ENCODE measurements at places on chromosomes 3 and 15.

GRCh38 chr3:194095464-194095863 lies 40.5 kb upstream of the HES1 start:
- DNase-seq: no peak

GRCh38 chr3:42216302-42216701 lies 49.7 kb downstream of the CCK start:
- DNase-seq: no peak

- no peak for DNase-seq
These were observed 177.9 kb downstream of the ANXA2 start for GRCh38 chr15:60219866-60220265.

- DNase-seq: no peak
These were observed 151.8 kb downstream of the MYRIP start for GRCh38 chr3:39961230-39961629.

DNA sequence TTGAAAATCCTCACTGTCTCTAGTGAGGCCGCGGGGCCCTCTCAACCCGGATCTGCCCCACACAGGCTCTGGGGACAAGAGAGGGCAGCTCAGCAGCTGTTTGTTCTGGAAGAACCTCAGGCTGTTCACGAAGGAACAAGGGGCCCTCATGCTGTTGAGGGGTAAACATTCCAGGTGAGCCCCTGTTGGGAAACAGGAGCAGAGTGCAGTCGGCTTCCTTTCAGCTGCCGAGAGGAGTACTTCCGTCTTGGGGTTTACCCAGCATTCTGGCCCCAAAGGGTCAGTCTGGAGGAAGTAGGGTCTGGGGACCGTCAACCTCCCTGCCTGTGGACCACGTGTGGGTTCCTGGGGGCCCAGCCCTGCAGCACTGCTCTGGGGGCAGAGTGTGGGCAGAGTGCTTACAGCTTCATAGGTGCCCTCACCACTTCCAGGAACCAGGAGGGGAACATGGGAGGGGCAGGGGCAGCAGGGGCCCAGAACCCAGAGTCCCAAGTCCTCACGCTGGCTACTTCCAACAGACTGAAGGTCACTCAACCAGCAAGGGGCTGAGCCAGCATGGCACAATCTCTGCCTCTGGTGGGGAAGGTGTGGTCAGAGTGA lies 49.2 kb upstream of the CTSH start:
- no peak for DNase-seq

DNA sequence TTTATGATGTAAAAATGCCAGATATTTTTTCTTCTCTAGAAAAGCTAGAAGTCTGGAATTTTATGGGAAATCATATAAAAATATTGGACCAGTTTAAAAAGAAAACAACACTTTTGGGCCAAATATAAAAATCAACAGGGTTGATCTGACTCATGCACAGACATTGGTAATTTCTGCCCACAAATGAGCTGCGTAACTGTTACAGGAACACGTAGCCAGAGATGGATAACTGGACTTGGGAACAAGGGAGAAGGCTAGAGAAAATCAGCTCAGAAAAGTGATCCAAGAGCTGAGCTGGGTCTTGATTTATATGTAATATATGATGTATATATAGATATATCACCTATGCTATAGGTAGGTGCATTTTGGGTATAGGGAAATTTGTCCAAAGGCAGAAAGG lies 36.8 kb upstream of the NAALADL2 start:
- no peak for DNase-seq
